NCI-H524 (cell line): ENCODE measurements at places on chromosomes 2 and 18.

DNA sequence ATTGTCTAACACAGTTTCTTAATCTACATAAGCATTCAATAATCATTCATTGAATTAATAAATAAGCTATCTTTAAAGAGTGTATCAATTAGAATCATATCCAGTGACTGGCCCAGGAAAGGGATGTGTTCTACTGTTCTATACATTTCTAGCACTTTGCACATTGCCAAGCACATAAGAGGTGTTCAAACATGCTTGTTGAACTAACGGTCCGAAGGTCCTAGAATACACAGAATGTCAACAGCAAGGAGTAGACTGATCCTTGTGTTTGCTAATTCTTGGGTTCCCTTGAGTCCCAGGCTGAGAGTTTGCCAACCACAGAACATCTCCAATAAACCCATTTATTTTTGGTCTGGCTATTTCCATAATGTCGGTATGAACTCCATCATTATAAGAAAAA is 331.7 kb upstream of the DCC start:
- DNase-seq = no peak

- DNase-seq = no peak
Measured at GRCh38 chr2:177476897-177477296, 84.3 kb downstream of the AGPS start.

DNA sequence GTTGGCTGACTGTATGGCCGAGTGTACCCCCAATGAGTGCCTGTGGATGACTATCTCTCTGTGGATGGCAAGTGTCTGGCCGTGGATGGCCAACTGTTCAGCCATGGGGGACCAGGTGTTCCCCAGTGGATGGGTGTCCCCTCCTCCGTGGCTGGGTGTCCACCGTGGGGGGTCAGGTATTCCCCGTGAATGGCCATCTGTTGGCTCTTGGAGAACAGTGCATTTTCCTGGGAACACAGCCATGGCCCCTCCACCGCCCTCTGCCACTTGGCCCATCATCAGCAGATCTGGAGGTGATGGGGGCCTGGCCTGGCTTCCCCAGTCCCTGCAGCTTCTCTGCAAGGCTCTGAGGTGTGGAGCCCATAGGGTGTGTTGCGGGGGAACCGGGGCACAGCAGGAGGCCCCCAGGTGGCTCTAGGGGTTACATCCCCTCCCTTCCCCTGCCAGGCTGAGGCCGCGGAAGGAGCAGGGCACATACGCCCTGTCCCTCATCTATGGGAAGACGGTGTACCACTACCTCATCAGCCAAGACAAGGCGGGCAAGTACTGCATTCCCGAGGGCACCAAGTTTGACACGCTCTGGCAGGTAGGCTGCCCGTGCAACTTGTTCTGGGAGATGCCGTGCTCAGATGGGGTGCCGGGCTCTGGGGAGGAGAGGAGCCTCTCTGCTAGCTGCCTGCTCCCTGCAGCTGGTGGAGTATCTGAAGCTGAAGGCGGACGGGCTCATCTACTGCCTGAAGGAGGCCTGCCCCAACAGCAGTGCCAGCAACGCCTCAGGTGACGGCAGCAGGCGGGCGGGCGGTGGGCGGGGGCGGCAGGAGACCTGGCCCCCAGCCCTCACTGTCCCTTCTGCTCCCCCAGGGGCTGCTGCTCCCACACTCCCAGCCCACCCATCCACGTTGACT is 19.3 kb downstream of the ZAP70 start:
- DNase-seq = no peak

- no peak for DNase-seq
Measured at GRCh38 chr18:3332376-3332775, 70.4 kb downstream of the MYL12B start.

DNA sequence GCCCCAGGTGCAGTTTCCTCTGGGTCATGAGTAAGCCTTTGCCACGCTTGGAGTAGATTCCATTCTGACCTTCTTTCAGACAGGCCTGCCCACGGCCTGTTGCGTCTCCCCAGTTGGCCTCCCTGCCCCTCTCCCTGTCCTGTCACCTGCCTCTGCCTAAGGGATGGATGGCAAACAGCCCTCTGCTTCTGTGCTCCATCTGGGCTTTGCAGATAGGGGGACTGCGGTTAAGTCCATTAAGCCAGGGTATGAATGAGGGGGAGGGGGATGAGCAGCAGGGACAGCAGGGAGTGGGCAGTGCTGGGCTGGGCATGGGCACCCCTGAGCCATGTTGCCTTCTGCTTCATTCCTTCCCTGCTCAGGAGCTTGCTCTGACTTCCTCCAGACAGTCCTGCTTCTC is 37.6 kb upstream of the B3GNT7 start:
- peak; percentile 29 for DNase-seq

DNA sequence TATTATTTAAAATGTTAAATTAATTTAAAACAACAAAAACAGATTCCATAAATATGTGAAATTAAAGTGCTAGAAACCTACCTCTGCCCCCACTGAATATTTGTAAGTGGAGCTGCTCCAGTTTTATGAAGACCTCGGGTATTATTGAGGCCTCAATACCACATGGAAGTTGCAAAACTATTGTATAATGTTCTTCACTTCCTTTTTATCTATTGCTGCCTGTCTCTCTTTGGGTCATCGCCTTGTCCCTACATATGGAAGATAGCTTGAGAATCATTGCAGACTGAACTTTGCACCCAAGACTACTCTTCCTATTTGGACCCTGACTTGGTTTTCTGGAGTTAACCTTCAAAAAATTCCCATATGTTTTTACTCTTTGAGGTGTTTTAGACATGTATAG is 212.1 kb upstream of the NETO1 start:
- DNase-seq = no peak
